ENCODE measurements at places on chromosomes 1 and 21. TPM values are rescaled to one million over a fixed set of nuclear protein-coding genes. Genes with fewer than 3 reads are reported as not detected.

GRCh38 chr1:109501644-109502363, 7.7 kb downstream of the AMIGO1 start:
- no peak for DNase-seq

DNA sequence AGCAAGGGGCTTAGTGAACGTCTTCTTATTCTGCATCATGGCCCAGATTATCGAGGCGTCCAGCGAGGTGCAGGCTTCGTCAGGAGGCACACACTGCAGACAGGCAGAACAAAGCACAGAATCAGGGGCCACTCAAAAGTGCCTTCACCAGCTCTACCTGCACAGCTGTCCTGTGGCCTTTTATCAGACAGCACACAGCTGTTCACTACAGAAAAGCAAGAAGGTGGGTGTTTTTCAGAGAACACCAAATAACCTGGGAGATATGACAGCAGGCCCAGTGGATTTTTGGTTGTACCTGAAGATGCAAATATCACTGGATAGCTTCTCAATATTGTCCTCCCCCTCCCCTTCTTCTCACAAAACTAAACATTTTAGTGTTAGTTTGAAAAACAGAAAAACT, 177.3 kb downstream of the TGFBR3 start:
- DNase-seq, result no peak

Gene OR2T2
- total RNA-seq, result not detected

GRCh38 chr1:150881331-150882070, 5.1 kb upstream of the ARNT start:
- no peak for DNase-seq

GRCh38 chr1:8465013-8465412, 147.1 kb downstream of the SLC45A1 start:
- no peak for DNase-seq

Gene CGN
- 12.4 TPM for total RNA-seq

Gene TMCC2
- 12.1 TPM for total RNA-seq

- DNase-seq, result no peak
These were observed 83.5 kb upstream of the PRDX6 start for GRCh38 chr1:173393659-173394000.

Gene RAD54L
- 22.2 TPM for total RNA-seq

- DNase-seq, result no peak
These were observed 24.8 kb upstream of the NMNAT2 start for GRCh38 chr1:183443011-183443410.

Gene GPR153
- total RNA-seq, result 8.4 TPM

GRCh38 chr21:16742741-16743140, 770.1 kb upstream of the CXADR start:
- DNase-seq, result no peak

DNA sequence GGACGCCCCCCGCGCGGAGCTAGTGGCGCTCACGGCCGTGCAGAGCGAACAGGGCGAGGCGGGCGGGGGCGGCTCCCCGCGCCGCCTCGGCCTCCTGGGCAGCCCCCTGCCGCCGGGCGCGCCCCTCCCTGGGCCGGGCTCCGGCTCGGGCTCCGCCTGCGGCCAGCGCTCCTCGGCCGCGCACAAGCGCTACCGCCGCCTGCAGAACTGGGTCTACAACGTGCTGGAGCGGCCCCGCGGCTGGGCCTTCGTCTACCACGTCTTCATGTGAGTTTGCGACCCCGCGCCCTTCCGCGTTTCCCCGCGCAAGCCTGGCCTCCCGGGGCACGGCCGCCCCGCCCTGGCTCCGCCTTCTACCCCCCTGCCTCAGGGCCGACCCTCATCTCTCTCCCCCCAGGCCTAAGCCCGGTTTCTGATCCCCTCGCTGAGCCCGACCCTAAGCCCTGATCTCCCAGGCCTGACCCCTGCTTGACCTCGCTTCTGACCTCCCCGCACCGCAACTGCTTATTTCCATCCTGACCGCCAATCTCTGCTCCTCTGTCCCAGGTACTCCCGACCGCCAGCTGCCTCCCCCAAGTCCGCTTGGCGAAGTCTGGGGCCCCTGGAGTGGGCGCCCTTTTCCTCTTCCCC, 669 bp downstream of the KCNQ4 start:
- DNase-seq, result peak; percentile 75

DNA sequence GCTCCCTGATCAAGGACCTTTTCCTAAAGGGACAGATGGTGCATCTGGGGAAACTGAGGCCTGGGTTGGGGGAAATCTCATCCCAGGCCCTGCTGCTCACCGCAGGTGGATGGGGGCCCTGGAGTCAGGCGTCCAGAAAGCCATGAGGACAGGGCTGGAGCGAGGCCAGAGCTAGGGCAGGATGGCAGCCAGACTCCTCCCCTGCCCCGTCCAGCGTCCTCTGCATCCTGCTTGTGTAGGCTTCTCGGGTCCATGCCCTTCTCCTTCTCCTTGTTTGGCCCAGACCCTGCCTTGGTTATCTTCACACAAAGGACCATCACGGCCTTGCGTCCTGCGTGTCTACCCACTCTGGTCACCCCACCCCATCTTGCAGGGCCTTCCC, 43.0 kb downstream of the TRIM11 start:
- DNase-seq, result no peak

GRCh38 chr1:214538496-214538895, 12.9 kb downstream of the PTPN14 start:
- DNase-seq, result no peak

DNA sequence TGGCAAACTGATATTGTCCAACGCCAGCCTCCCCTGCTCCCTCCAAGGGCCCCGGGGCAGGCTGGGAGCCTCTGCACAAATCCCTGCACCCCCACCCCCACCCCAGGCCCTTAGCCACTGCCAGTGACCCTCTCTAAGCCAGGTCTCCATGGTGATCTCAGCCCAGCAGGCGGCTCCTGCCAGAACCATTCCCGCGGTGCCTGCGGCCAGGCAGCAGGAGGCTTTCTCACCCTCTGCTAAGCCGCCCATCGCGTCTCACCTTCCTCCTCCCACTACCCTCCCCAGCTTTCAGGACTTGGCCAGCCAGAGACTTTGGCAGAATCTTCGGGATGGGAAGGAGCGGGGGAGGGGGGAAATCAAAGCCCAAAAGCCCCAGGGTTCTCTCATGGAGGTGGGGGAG, 46.8 kb upstream of the WASF2 start:
- peak; percentile 79 for DNase-seq

Gene GPR61
- 0.71 TPM for total RNA-seq

GRCh38 chr21:25555492-25555891, 51.8 kb downstream of the MRPL39 start:
- DNase-seq, result no peak

Gene LEFTY1
- total RNA-seq, result not detected

DNA sequence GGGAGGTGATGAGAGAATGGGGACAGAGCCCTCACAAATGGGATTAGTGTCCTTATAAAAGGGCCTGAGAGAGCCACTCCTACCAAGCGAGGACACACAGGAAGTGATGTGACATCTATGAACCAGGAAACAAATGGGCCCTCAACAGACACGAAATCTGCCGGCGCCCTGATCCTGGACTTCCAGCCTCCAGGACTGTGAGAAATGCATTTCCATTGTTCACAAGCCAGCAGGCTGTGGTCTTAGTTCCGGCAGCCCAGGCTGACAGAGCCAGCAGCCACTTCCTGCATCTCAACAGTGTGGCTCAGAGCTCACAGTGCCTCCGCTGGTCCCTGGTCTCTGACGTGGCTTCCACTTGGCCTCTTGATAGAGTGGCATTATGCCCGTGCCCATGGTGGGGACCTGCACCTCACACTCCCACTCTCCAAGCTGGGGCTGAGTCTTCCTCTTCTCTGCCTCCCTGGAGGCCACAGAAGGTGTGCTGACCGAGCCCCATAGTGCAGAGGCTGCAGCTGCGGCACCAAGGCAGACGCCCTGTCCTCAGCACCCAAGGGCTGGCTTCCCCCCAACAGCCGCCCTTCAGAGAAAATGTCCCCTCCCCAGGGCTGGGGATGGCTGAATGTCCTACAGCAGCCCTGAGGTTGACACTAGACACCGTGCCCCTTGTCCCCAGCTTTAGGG, 44.9 kb downstream of the ACOT7 start:
- peak; percentile 55 for DNase-seq

- peak; percentile 27 for DNase-seq
These were observed 8.9 kb downstream of the CAMTA1 start for GRCh38 chr1:6794164-6794563.

DNA sequence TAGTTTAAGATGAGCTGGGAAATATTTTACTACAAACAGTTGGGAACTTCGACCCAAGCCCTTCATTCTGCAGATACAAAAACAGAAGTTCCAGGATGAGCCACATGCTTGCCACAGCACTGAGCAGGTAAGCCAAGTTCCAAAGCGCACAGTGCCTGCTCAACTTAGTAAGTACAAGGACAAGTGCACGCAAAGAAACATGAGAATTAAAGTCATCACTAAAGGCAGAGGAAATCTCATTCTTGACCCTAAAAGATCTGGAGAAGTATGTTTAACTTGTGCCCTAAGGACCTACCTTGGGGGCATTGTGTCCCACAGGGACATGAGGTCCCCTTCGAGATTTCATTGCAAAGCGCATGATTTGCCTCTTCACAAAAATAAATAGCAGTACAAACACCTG, 1.2 kb upstream of the UBAP2L start:
- DNase-seq, result no peak

DNA sequence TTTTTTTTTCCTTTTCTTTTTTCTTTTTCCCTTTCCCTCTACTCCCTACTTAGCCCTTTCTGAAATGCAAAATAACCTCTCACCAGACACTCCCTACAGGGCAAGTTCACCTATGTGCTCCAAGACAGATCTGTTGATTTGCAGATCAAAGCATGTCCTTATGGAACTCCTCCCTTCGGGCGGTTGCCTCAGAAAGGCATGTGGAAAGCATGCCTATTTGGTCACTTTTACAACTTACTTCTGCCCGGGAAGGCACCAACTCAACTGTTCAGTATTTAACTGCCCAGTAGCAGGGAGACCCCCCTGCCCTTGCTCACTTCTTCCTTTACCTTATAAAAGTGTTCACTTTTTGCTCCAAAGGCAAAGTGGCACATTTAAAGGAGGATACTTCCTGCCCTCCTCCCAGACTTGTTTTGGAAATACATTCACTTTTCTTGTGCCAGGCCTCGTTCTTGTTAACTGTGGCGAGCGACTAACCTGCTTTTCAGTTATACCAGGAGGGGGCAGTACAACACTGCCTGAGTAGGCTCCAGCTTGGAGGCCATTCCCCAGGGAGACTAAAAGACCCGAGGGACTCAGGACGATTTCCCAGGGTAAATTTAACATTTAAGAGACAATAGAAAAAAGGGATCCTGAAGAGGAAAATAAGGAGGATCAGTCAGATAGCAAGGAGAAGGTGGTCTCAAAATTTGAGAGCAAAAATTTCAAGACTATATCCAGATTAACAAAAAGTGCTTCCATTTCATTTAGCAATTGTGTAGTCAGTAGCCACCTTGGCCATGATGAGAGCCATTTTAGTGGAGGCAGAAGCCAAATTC, 12.3 kb upstream of the SLAMF7 start:
- DNase-seq, result peak; percentile 88

Gene KRTAP21-2
- not detected for total RNA-seq

DNA sequence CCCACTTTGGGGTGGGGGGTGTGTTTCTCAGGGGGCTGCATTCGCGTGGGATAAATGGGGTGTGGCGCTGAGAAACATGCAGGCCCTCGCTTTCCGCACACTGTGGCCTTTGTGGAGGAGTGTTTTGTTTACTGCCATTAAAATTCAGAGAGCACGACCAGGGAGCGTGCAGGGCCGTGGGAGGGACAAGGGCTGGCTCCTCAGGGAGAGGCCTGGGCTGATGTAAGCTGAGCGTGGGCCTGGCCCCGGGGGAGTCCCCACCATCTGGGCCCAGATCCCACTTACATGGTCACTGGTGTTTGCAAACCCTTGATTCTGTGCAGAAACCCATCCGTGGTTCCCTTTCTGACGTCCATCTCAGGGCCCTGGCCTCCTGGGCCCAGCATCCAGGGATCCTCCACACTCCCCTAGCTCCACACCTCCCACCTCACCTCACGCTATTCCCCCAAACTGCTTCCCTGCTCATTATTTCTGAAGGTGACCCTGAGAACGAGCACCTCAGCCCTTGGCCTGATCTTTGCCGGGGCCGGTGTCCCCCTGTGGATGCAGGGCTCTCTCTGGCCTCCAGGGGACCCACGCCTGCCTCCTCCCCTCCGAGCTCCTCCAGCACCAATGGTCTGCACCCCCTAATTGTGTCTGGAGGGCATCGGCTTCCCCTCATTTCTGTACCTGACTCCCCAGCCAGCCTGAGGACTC, 92.5 kb upstream of the SIM2 start:
- no peak for DNase-seq

- peak; percentile 59 for DNase-seq
These were observed 645 bp downstream of the ATP6V0B start for GRCh38 chr1:43975249-43975961.

DNA sequence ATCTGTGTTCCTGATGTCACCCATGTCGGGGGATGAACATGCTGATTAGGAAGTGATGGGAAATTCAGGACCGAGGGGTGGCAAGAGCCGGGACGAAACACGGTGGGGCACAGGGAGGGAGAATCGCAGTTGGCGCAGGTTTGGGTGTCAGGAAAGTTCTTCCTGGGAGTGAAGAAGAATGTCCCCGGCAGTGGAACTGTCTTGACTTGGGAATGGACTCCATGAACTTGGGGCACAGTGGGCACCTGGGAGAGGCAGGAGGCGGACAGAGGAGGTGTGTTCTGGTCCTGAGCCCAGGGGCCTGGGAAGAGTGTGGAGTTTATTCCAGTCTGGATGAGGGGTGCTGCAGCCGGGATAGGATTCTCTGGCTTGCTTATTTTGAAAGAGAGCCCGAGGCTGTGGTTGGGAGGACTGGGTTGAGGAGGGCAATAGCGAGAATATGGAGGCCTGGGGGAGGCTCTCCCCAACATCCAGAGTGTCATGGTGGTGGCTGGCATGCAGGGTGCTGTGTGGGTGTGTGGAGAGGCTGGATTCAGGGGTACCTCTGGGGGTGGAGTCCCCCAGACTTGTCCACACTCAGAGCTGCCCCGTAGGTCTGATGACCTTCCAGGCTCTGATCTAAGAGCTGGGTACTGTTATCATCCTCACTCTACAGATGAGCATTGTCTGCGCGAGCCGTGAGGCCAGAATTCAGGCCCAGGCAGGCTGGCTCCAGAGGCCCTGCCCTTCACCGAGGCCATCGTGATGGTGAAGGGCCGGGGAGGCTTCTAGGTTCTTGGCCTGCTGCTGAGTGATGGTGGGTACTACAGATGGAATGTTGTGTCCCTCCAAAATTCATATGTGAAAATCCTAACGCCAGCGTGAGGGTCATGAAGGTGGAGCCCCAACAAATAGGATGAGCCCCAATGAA, 274.5 kb upstream of the C1orf174 start:
- no peak for DNase-seq

Gene PTGFRN
- total RNA-seq, result 41.5 TPM

DNA sequence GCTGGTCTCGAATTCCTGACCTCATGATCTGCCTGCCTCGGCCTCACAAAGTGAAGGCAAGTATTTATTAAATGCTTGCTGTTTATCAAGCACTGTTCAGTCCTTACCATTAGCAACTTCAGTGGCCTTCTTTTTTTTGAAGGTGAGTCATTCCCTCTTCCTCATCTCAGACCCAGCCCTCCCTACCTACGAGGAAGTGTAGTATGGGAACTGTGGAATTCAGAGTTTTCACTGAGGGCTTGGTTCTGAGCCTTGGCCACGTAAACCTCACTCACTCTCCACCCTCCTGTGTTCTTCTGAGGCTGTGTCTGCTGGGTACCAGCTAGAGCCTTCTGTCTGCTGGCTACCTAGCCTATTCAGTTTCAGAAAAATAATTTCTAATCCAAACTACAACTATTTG, 218.3 kb upstream of the SGIP1 start:
- DNase-seq, result no peak

Gene ALG14
- total RNA-seq, result 0.53 TPM

GRCh38 chr1:66876664-66877063, 48.0 kb downstream of the DNAI4 start:
- no peak for DNase-seq

Gene A3GALT2
- not detected for total RNA-seq
